ENCODE measurements at places on chromosomes 6 and 20. TPM values are rescaled to one million over a fixed set of nuclear protein-coding genes. Genes with fewer than 3 reads are reported as not detected.

- no peak for DNase-seq
Measured at GRCh38 chr6:73606428-73606827, 47.4 kb downstream of the SLC17A5 start.

GRCh38 chr6:155493694-155494143 lies 38.1 kb upstream of the NOX3 start:
- DNase-seq, result peak; percentile 98

TSBP1 gene
- not detected for polyA plus RNA-seq

SRMS gene
- not detected for polyA plus RNA-seq

- DNase-seq, result peak; percentile 57
Measured at GRCh38 chr6:17454316-17455005, 61.1 kb downstream of the CAP2 start.

MAPK13 gene
- polyA plus RNA-seq, result 3.8 TPM

BPIFB1 gene
- not detected for polyA plus RNA-seq
